ENCODE measurements at places on chromosomes 3 and 15.

DNA sequence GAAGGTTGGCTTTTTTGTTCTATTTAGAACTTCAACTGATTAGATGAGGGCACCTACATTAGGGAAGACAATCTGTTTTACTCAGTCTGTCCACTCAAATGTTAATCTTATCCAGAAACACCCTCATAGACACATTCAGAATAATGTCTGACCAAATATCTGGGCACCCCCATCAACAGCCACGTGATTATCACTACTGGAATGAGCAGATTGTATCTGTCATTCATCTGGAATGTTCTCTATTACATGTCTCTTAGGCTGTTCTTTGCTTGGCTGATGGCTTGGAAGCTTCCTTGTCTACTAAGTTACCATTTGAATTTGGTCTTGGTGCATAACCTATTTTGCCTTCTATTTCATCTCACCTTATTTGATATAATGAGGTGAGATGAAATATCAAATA, 15.7 kb upstream of the LRRC58 start:
- no peak for DNase-seq
- H3K27me3 ChIP-seq, result no peaks in the 10 kb centered on the region
- no peaks in the 10 kb centered on the region for H3K36me3 ChIP-seq
- no peak overlapping the region for H3K4me3 ChIP-seq
- no peak overlapping the region for H3K27ac ChIP-seq
- H3K4me1 ChIP-seq, result no peaks in the 10 kb centered on the region

DNA sequence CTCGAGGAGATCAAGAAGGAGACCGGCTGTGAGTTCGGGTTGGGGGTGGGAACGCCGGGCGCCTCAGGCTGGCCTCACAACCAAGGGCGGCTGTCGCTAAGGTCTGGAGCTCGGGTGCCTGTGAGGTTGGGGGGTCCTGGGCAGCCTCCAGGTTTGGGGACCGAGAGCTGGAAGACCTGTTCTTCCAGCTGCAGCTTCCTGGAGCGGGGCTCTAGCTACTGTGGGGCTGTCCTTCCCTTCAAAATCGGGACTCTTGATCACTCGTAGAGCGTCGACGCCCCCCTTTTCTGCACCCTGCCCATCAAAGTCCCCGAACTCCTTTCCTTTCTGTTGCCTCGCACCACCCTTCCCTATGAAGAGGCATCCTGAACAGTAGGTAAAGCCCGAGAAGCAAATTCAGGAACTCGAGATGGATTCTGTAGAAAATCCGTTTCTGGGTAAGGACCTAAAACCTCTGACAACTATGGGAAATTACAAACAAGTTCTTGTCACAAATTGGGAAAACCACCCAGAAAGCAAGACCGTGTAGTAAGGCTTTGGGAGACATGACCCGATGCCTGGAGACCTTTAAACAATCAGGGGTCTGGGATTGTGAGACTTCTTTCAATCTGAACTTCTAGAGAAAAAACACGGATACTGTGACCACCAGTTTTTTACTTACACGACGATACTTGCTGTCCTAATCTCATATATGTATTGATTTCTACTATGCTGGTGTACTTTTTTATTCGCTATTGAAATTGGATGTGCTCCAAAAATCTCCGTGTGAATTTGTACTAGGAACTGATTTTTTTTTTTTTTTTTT, 556 bp downstream of the CHP1 start:
- H3K27me3 ChIP-seq, result no peaks in the 10 kb centered on the region
- no peak for DNase-seq
- peak overlapping the region; percentile 97 for H3K4me3 ChIP-seq

DNA sequence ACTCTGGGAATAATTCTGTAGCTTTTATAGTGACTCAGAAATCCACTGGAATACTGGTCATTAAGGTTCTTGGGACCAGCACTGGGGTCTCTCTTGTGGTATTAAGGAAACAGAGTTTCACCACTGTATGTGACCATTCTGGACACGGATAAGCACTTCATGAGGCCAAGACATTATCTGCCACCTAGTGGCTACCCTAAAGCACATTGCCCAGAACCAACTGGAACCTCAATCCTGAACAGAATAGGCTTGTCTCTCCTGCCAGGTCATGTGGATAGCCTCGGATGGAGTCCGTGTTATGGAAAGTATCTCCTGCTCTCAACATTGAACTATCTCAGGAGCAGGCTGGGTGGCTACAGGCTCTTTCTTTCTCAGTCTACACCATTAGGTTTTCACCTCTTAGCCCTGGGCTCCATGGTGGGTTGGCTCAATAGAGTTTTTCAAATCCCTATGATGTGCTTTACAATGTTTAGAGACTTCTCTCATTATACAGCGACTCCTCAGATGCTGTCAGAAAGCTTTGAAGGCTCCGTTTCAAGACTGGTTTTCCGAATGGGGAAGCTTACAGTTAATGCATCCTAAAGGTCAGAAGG, 167.6 kb upstream of the ST8SIA2 start:
- no peaks in the 10 kb centered on the region for H3K36me3 ChIP-seq
- DNase-seq, result no peak
- H3K27ac ChIP-seq, result no peak overlapping the region
- H3K4me1 ChIP-seq, result no peaks in the 10 kb centered on the region

GRCh38 chr15:59691194-59691805, 2.2 kb upstream of the BNIP2 start:
- no peak overlapping the region for H3K4me3 ChIP-seq
- H3K4me1 ChIP-seq, result peaks cover 5% of the 10 kb centered on the region
- H3K27ac ChIP-seq, result no peak overlapping the region
- peak; percentile 23 for DNase-seq
- H3K27me3 ChIP-seq, result no peaks in the 10 kb centered on the region

- H3K27ac ChIP-seq, result no peak overlapping the region
- no peak for DNase-seq
- no peaks in the 10 kb centered on the region for H3K27me3 ChIP-seq
- no peak overlapping the region for H3K4me3 ChIP-seq
- H3K36me3 ChIP-seq, result no peaks in the 10 kb centered on the region
Measured at GRCh38 chr3:173744479-173744878, 346.9 kb downstream of the NLGN1 start.

DNA sequence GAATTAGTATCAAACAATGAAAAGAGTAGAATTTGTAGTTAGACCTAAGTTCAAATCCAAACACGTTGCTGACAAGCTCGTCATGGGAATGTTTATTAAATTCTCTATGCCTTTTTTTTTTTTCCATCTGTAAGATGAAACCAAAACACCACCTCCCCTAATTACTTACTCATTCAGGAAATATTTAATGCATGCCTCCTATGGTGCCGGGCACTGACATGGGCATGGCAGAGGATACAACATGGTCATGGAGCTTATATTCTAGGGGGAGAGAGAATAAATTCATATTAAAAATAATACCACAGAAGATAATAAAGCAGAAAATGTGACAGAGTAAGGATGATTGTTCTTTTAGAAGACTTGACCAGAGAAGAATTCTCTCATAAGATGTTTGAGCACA, 215.8 kb downstream of the RYR3 start:
- no peak overlapping the region for H3K27ac ChIP-seq
- H3K4me3 ChIP-seq, result no peak overlapping the region
- H3K27me3 ChIP-seq, result no peaks in the 10 kb centered on the region
- H3K4me1 ChIP-seq, result no peaks in the 10 kb centered on the region
- no peaks in the 10 kb centered on the region for H3K36me3 ChIP-seq

GRCh38 chr3:41742121-41742520, 219.8 kb downstream of the ULK4 start:
- H3K27me3 ChIP-seq, result no peaks in the 10 kb centered on the region
- no peak overlapping the region for H3K27ac ChIP-seq
- no peaks in the 10 kb centered on the region for H3K4me1 ChIP-seq
- no peaks in the 10 kb centered on the region for H3K36me3 ChIP-seq
- no peak for DNase-seq

DNA sequence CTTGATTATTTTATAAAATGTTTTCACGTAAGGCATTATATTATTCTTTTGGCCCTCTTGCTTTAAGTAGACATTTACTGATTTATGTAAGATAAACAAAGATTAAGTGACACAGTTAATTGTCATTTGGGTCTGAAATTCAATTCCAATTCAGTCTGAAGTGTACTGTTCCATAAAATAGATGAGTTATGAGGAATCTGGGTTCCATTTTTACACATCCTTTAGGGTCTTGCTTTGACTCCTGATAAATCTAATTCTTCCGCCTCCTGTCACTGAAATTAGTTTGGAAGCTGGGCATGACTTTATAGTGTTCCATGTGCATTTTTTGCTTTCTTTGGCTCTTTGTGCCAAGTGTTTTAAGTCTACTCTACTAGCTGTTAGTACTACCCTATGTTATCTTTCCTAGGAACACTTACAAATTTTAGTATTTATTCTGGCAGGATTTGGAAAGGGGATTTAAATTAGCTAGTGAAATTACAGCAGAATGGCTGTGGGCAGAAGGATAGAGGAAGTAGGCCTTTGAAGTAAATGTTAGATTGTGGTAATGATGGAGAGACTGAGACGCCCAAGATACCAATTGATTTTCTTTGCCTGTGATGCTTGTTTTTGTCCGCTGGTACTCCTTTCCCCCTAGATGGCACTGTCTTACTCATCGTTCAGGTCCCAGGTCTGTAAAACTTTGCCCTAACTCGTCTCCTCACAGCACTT, 14.3 kb downstream of the ARL8B start:
- no peaks in the 10 kb centered on the region for H3K36me3 ChIP-seq
- no peaks in the 10 kb centered on the region for H3K27me3 ChIP-seq
- no peak for DNase-seq
- no peak overlapping the region for H3K4me3 ChIP-seq

- no peaks in the 10 kb centered on the region for H3K27me3 ChIP-seq
- H3K27ac ChIP-seq, result no peak overlapping the region
- H3K36me3 ChIP-seq, result no peaks in the 10 kb centered on the region
- no peak for DNase-seq
Measured at GRCh38 chr3:20008646-20009045, 3.4 kb downstream of the PP2D1 start.

All from thyroid gland (tissue), 4 donors.